Endothelial cell of umbilical vein (primary cell): ENCODE measurements at places on chromosomes 7 and 10. TPM values are rescaled to one million over a fixed set of nuclear protein-coding genes. Genes with fewer than 3 reads are reported as not detected.

The LRIT1 gene
- total RNA-seq: not detected in 2 replicates

The CARD11 gene
- 32.0 and 41.8 TPM in 2 replicates for total RNA-seq

The TMEM72 gene
- total RNA-seq: not detected in 2 replicates

The NRAP gene
- total RNA-seq: not detected in 2 replicates

The CYP2E1 gene
- total RNA-seq: not detected in 2 replicates

The FZD1 gene
- total RNA-seq: 3.2 and 3.4 TPM in 2 replicates

The AKR1B15 gene
- total RNA-seq: not detected in 2 replicates

The NAT16 gene
- not detected in 2 replicates for total RNA-seq

The AQP1 gene
- total RNA-seq: 11.6 and 15.9 TPM in 2 replicates
